ENCODE measurements at places on chromosomes 2 and 18.

DNA sequence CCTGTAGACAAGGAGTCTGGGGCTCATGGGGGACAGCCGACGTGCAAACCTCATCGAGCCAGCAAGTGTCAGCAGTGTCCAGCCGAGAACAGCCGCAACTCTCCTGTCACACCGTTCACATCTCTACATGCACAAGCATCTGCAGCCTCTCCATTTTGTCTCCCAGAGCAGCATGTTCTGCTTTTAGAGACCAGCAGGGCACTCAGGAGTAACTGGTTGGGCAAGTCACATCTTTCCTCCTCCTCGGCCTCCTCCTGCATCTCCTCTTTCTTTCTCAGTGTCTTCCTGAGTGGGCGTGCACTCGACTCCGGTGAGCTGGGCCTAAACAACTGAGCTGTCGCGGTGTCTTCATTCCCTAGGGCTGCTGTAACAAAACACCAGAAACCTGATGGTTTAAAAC, 249.9 kb downstream of the SH3BP4 start:
- DNase-seq = no peak

DNA sequence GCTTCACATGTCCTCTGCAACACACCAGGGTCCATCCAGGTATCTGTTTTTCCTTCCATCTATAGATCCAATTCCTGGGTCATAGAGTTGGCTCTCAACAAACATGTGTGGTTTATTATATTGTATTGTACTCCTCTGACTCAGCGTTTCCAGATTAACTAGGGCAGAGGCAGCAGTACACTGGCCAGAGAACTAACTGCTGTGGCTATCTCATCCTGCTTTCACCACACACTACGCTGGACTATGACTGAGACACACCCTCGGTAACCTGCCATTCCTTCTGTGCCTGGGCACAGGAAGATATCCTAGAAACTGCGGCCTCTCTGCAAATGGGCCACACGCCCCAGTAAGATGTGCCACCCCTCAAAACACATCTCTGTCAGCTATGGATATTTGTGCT, 159.8 kb upstream of the STK17B start:
- DNase-seq = no peak

GRCh38 chr2:202624133-202624532, 10.6 kb upstream of the FAM117B start:
- DNase-seq = no peak

- no peak for DNase-seq
Measured at GRCh38 chr18:63187223-63187574, 132.4 kb downstream of the BCL2 start.

- no peak for DNase-seq
Measured at GRCh38 chr2:112108178-112108832, 29.9 kb upstream of the FBLN7 start.

- DNase-seq = no peak
Measured at GRCh38 chr2:6919901-6920742, 2.9 kb downstream of the RNF144A start.

DNA sequence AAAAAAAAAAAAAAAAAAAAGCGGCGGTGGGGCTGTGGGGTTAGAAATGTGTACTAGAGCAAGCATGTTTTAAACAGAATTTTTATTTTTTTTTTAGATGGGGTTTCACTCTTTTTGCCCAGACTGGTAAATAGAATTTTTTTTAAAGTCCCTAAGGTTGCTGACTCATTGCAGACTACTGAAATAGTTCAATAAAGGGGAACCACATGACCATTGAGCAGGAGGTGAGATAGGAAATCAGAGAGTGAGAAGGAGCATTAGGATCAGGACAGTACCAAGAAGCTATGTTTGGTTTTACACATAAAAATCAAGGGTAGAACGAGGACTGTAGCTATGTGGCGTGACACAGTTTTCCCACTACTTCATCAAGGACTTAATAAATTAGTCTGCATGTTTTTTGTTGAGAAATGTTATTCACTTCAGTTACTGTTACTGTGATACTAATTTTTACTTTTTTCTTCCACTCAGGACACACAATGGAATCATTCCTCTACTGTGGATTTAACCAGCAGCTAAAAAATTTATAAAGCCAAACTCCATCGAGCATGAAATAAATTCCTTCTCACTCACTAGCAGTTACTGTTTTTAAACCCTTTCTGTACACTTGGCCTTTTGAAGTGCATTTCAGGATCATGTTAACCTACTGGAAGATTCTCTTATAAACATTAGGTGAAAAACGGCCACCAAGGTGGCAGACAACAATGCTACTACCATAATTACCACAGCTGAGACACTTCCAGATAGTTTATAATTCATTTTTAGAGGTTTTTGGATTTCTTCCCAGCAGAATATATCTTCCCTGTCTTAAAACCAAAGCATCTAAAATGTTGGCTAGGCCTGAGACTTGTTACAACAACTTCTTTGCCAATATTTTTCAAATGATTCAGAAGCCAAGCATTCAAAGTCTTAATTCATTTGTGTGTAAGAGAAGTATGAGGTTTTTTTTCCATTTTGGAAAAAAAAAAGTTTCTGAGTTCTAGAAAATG, 33.2 kb downstream of the LAMA1 start:
- DNase-seq = no peak

- no peak for DNase-seq
Measured at GRCh38 chr18:63588909-63589308, 1.8 kb downstream of the SERPINB13 start.

DNA sequence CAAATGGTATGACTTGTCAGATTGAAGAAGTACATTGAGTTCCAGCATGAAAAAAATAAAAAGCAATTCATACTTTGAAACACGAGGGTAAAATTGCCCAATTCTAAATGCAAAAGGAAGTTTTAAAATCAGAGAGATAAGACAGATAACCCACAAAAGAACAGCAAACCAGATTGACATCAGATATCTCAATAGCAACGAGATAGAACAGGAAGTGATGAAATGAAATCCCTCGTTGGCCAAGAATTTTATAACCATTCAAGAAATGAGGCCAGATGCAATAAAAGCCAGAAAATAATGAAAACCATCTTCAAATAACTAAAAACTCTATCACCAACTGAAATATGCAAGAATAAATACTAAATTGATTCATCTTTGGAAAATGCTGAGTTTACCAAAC, 172.8 kb downstream of the CD226 start:
- no peak for DNase-seq

GRCh38 chr2:30371028-30371689, 75.9 kb upstream of the LCLAT1 start:
- no peak for DNase-seq

DNA sequence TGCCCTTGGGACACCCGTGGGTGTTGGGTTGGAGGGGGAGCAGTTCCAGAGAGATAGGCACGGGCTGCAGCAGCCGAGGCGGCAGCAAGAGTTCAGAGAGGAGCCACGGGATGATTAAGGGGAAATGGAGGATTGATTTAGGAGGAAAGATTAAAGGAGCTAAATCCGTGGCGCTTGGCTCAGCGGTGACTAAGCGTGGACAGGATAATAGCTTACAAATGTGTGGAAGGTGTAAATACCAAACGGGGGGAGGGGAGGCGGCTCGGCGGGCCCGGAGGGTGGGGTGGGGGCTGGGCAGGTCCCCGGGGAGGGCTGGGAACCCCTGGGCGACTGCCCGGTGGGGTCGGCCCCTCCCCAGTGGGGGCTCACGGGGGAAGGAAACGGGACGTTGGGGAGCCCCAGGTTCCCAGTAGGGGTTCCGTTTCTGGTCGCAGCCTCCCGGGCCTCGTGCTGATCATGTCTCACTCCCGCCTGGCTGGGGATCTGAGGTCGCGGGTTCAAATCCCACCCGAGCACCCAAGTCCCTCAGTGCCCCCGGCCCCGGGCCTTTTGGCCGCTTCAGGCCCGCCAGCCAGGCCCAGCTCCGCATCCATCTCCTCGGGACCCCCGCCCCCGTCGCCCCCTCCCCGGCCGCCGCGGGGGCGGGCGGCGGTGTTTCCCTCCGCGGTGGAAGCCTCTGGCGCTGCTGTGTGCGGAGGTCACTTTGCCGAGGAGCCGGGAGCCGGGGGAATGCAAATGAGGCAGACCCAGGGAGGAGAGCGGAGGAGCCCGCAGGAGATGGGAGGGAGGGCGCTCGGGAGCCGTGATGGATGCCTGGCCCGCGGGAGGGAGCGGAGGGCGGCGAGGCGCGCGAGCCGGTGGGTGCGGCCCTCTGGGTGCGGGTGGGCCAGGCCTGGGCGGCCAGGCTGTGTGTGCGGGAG, 8.1 kb downstream of the ASIC4 start:
- DNase-seq = no peak

GRCh38 chr2:227058888-227059399, 105.1 kb downstream of the COL4A4 start:
- no peak for DNase-seq

GRCh38 chr2:217683106-217683870, 319.5 kb downstream of the TNS1 start:
- DNase-seq = no peak

GRCh38 chr2:99860720-99861375, 281.5 kb downstream of the AFF3 start:
- no peak for DNase-seq

- DNase-seq = no peak
Measured at GRCh38 chr18:10511236-10511635, 14.6 kb upstream of the NAPG start.

DNA sequence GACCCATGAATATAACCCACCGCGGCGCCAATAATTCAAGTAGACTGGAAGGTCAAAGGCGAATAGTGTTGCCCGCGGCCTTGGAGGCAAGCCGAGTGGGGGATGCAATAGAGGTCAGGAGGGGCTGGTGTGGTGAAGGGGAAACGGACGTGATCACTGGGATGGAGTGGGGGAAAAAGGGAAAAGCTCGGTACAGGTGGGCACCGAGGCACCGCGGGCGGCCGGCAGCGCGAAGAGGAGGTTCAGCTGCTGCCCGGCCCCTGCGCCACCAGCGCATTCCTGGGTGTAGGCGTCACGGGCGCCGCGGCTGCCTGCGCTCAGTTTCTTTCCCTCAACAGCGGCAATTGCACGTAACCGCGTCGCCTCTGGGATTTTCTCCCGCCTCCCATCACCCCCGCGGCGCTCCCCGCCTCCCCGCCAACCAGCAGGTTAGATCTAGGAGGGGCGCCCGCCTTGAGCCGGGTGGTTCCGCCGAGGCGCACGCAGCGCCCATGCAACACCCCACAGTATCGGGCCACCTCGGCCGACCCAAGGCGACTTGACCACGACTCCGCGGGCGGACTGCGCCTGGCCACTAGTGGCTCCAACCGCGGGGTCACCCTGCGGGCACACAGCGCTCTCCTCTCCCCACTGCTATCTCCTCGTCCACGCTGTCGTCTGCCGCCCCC, 1.5 kb downstream of the RND3 start:
- DNase-seq = no peak

GRCh38 chr18:47163241-47163640, 12.9 kb downstream of the IER3IP1 start:
- no peak for DNase-seq

GRCh38 chr2:230362030-230362691, 35.2 kb downstream of the SP140L start:
- no peak for DNase-seq

DNA sequence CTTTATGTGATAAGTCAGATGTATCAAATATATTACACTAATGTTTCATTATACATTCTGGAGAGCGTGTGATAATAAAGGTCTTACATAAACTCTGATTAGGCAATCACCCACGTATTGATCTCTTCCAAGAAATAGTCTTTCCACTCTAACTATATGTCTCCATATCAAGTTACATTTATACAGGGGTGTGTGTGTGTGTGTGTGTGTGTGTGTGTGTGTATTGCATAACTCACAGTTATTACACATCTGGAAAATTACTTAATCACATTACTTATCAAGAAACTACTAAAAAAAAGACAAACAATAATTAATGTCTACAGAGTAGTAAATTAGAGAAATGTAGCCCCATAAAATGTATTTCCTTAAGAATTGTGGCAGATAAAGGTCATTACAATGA, 339.8 kb downstream of the CDH19 start:
- DNase-seq = no peak
